NCI-H748 treated with DMSO at 0.1 percent for 48 hours (cell line): ENCODE measurements at places on chromosomes 13 and 19.

- DNase-seq = no peak
These were observed 53.9 kb downstream of the SMIM24 start for GRCh38 chr19:3426433-3426832.

GRCh38 chr19:35247526-35248309 is 1.1 kb upstream of the LSR start:
- DNase-seq = peak; percentile 90

GRCh38 chr19:40607311-40608239 is 6.4 kb downstream of the LTBP4 start:
- DNase-seq = no peak

GRCh38 chr13:40170982-40171381 is 495.5 kb downstream of the FOXO1 start:
- no peak for DNase-seq

DNA sequence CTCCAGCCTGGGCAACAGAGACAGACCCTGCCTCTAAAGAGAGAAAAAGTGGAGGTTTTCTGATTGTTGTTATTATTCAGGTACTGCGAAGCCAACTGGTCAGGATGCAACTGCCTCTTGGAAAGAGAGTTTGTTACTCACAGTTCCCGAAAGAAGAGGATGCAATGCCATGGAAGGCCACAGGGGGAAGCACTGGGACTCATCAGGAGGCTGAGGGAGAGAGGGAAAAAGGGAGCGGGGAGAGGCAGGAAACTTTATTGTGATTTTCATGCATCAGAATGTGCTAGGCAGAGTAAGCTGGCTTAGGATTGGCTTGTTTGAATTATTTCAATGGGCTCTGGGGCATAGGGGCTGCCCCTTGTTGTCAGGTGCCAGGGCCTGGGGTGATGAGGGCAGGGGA is 27.6 kb downstream of the MYO9B start:
- DNase-seq = no peak
